ENCODE measurements at places on chromosomes 12 and 14. TPM values are rescaled to one million over a fixed set of nuclear protein-coding genes. Genes with fewer than 3 reads are reported as not detected.

DNA sequence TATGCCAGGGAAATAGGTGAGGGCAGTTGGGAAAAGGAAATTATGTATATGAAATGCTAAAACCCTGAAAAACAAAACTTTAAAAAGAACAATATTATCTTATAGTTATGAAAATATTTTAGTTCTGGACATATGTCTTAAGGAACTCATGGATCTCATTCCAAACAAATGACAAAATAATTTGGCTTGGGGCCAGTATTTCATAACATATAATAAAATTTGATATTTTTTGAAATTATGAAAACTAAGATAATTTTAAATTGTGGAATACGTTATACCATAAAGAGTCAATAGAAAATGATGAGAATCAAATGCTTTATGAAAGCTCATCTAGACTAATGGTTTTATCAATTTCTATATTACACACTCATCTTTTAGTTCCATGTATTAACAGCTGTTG, 173.8 kb upstream of the DCN start:
- DNase-seq: no peak

DNA sequence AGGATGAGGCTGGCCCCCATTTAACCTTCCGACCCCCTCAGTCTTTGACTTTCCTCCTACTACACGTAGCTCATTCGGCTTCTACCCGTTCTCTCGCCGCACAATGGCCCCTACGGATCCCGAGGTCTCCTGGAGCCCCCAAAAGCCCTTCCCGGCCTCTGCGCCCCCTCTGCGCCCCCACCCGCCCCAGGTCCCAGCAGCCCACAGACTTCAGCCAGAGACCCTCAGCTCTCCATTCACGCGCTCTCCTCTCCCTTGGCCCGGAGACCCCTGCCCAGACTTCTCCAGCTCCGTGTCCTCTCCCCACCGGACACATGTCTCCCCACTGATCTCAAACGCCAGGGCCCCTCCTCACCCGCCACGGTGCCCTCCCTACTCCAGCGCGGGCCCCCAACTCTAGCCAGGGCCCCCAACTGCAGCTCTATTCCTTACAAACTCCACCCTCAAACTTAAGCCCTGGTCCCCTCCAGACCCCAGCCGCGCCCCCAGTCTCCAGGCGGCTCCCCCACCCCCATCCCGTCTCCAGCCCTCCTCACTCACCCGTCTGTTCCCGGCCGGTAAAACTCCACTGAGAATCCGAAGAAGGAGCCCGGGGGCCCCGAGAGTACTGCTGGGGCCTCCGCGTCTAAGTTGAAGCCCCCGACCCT, 502 bp downstream of the ITGA5 start:
- DNase-seq: no peak

- DNase-seq: no peak
Measured at GRCh38 chr14:91647856-91648255, 84.0 kb downstream of the CATSPERB start.

The ADAMTS20 gene
- 0.61 TPM for polyA plus RNA-seq

The KRT3 gene
- not detected for polyA plus RNA-seq

All from right renal cortex interstitium (tissue), 3 donors.